ENCODE measurements at places on chromosomes 13 and 19.

DNA sequence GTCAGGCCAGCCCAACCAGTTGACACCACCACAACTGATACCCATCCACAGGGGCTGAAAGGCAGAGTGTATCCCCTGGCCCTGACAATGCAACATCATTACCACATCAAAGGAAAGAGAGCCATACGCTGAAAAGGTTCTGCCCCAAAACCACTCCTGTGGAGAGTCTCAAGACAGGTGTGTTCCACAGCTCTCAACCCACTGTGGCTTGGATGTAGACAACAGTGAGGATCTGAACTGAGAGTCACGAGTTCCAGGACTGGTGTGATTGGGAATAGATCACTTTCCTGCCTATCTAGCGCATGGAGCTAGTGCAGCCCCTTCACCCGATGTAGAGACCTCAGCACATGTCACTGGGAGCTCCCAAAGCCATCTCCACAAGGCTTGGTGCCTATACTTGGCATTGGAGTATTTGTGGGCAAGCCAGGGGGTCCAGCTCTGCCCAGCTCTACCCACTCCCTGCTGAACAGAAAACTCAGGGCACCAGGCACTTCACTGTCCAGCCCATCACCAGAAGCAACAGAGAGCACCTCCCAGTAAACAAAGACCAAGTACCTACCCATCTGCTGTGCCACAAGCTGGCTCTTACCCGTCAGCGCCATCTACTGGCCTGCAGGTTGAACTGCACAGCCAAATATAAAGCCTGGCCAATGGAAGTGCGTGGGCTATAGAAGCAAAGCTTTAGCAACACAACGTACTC, 579.5 kb downstream of the UQCRFS1 start:
- no peak for DNase-seq

GRCh38 chr13:78636495-78636894, 22.5 kb downstream of the OBI1 start:
- no peak for DNase-seq

DNA sequence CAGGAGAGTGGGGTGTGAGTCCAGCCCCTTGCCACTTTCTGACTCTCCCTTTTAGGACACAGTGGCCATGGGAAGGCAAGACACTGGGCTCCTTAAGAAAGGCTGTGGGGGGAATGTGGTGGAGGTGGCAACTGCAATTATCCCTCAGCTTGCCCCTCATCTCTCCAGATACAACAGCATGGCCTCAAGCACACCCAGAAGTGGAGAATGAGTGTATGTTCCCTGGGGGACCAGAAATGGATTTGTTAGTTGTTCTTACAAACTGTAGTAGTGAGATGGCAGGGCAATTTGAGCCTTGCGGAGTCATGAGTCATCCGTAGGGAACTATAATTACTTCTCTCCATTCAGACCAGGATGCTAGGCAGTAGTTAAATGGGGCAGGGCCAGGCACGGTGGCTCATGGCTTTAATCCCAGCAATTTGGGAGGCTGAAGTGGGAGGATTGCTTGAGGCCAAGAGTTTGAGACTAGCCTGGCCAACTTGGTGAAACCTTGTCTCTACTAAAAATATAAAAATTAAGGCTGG, 25.6 kb upstream of the CXCL17 start:
- no peak for DNase-seq

GRCh38 chr19:39864118-39864517, 17.9 kb upstream of the FBL start:
- DNase-seq, result no peak

DNA sequence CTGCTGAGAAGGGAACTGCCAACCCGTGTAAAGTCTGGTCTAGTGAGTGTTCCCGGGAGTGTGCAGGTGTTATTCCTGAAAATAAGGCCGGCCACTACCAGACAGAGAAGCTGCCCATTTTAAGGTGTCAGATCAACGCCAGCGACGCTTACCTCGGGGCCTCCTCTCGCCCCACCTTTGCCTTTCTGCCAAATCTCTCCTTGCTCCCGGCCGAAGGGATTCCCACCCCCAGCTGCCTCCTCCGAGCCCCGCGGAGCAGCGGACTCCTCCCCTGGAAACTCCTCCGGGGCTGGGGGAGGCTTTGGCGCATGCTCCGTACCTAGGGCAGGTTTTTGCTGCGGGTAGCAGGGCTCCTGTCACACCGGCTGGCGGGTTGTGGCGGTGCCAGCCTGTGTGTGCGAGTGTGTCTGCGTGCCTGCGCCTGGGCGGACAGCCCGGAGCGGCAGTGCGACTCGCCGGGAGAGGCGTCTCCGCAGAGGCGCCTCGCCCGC, at the start of gene HS6ST3:
HS6ST3 (plus strand) TSS at position 359 of the 491 bp plus-strand sequence.
- no peak for DNase-seq

DNA sequence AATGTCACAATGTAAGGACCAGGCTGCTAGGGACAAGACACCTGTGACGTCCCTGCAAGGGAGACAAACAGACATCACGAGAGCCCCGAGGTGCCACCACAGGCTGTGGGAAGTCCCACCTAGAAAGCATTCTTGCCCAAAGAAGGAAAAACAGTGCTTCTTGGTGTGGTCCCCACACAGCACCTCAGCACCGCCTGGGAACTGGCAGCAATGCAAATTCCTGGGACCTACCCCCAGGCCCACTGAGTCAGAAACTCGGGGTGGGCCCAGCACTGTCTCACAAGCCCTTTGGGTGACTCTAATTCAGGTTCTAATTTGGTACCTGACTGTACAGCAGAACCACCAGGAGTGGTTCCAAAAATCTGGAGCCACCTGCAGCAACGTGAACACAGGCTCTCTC, 13.8 kb upstream of the CCNP start:
- no peak for DNase-seq

DNA sequence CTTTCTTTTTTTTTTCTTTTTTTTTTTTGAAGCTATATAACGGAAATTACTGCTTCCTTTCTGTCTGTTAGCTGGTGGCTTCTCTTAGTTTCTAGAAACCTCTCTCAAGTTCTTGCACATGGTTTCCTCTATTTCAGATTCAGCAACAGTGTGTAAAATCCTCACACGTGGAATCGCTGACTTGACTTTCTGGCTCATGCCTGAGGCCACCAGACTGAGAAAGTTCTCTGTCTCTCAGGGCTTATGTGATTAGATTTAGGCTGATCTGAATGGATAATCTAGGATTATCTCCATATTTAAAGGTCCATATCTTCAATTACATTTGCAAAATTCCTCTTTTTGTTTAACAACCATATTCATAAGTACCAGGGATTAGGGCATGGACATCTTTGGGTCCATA, 856.3 kb upstream of the SLITRK6 start:
- no peak for DNase-seq

- no peak for DNase-seq
These were observed 269.3 kb downstream of the KCNRG start for GRCh38 chr13:50284540-50284939.

GRCh38 chr19:4969292-4969771, 419 bp downstream of the KDM4B start:
- DNase-seq, result no peak

DNA sequence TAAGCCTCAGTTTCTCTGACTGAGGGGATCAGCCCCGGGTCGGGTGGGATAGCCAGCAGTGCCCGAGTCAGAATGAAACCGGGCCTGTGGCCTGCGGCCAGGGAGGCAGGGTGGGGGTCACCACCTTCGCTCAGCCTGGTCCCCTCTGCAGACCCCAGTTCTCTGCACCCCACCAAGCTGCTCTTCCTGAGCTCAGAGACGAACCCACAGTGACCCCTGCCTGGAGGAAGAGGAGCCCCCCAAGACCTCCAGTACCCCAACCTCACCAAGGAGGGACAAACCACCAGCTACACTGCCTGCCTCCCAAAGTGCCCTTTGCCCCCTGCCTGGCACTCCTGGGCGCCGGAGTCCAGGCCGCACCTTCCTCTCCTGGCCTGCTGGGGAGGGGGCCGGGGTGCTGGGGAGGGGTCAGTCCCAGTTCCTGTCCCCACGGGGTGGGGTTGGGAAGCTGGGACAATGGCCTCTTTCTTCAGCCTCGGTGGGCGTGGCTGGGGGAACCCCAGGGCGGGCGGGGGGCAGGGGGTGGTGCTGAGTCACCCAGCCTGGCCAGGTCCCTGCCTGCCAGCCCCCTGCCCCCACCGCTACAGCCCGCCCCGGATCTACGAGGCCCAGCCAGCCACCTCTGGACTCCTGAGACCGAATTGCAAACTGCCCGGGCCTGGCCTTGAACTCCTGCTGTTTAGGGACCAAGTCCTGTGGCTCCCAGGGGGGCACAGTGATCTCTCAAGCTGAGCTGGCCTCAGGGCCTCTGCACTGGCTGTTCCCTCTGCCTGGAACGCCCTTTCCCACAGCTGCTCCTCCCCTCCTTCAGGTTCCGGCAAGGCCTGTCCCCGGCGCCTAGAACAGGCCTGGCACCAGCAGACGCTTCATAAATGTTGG, 14.3 kb downstream of the ZBTB7A start:
- DNase-seq, result no peak

- peak; percentile 54 for DNase-seq
These were observed 1395.8 kb downstream of the SLITRK5 start for GRCh38 chr13:89066868-89067466.

GRCh38 chr13:29422015-29422414, 173.5 kb downstream of the SLC7A1 start:
- no peak for DNase-seq

DNA sequence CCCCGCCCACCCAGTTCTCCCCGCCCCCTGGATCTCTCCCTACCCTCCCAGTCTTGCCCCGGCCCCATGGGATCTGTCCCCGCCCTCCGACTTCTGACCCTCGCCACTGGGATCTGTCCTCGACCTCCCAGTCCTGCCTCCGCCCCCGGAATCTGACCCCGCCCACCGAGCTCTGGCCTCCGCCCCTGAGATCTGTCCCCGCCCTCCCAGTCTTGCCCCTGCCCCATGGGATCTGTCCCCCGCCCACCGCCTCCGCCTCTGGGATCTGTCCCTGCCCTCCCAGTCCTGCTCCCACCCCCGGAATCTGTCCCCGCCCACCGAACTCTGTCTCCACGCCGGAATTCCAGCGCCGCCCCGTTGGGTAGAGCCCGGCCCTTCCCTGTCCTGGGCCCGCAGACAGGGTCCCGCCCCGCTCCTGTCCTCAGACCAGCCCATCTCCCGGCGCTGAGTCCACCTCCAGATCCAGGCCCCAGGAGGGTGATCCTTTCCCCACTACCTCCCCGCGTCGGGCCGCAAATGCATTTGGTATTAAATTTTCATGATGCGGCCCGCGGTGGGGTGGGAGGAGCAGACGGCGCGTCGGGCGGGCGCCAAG, 1.5 kb upstream of the SLC17A7 start:
- no peak for DNase-seq

DNA sequence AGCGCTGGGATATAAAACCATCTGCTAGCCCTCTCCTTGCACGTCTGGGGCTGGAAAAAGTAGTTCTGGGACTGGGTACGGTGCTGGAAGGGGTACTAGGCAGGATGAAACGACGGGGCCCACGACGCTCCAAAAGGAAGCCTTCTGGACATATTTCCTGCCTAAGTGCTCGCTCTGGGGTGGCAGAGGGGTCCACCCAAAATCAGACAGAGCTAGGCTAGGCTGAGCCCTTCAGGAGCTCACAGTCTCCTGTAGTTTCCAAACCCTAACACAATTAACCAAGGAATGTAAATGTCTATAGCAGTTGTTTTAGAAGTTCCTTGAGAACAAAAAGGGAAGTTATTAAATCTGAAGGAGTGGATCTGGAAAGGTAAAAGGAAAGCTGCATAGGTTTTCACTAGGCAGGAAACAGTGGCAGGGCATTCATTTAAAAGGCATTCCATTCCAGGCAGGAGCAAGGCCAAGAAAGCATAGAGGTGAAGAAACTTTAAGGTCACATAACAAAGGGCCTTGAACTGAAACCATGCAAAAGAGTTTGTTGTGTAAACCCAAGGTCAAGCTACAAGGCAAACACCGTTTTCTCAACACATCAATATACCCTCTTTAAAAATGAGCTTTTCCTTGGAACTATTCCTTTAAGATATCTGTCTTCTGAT, 634 bp upstream of the DIAPH3 start:
- DNase-seq, result no peak

DNA sequence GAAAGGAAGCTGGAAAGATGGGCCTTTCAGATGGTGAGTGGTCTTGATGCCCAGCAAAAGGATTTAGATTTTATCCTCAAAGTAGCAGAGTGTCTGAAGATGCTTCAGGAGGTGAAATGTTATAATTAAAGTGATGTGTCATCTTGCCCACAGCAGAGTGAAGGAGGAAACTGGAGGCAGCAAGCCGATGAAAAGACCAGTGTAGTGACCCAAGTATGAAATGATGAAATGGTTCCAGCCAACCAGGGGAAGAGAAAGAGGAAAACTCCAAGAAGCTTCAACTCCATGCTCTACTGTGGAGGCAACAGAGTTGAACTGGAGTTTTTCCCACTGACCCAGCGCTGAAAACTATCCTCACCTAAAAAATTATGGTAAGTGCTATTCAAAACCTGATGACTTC, 66.7 kb downstream of the FOXO1 start:
- no peak for DNase-seq

GRCh38 chr13:59464926-59465325, 698.8 kb downstream of the DIAPH3 start:
- DNase-seq, result no peak

DNA sequence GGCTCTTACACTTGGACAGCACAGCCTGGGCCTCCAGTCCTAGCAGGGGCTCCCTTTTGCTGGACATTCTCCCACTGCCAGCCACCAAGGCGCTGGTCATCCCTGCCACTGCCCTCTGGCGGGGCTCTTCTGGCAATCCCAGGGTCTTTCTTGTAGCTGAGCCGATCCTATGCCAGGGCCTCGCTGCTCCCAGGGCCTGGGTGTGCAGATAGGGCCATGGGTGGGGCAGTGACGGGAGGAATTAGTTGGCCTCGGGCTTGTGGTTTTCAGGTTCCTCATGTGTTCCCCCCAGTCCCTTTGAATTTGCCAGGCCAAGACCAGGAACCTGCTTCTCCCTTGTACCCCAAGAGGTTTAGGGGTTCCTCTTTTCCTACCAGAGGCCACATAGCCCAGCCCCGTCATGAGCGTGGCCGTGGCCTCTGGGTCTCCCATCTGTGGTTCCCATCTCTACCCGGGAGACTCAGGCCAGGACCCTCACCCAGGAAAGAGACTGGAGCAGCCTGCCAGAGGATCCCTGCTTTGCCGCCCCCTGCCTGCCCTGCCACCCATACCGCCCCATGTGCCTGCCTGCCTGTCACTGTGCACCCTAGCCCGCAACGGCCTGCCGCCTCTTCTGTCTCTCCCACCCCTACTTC, 26.2 kb downstream of the TMED1 start:
- no peak for DNase-seq

DNA sequence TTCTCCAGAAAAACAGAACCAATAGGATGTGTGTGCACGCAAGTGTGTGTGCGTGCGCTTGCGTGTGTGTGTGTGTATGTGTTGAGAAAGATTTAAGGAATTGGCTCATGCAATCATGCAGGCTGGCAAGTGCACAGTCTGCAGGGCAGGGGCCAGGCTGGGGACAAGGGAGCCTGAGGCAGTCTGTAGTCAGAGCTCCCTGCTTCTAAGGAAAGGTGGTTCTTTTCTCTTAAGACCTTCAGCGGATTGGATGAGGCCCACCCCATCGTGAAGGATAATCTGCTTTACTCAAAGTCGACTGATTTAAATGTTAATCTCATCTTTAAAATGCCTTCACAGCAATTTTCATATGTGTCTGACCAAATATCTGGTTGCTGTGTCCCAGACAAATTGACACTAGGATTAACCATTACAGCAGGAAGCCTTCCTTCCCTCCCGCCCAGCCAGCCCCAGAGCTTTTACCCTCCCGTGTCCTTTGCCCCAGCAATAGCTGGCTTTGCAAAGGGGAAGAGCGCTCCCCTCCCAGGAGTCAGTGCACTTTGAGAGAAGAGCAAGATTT, 15.0 kb upstream of the NAXD start:
- DNase-seq, result no peak

Measured in NCI-H2081 treated with DMSO at 0.1 percent for 48 hours (cell line).